ENCODE measurements at places on chromosomes 11 and 22.

DNA sequence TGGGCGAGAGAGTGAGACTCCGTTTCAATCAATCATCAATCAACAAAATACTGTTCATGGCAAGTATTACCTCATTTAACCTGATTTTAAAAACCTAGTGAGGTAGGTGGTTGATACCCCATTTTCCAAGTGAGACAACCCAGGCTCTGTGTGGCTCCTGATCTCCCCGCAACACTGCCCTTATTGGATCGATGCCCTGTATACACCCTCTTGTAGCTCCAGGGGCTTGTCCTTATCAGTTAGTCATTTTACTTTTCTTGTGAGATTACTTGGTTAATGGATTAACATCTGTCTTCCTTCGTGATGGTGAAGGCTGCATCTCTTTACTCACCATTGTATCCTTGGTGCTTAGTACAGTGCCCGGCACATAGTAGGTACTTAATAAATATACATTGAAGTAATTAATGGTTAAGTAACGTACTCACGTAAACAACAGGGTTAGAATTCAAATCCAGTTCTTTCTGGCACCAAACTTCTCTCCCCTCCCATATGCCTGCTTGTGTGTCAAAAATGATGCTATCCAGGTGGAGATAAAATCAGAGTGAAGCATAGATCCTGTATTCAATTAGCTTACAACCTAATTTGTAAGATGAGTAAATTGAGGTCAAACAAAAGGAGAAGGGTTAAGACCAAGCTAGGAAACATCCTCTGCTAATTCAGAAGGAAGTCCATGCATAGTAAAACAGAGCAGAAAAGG lies 1.8 kb upstream of the PRG2 start:
- no peak for DNase-seq

GRCh38 chr11:34522188-34522587 lies 8.6 kb upstream of the ELF5 start:
- no peak for DNase-seq

DNA sequence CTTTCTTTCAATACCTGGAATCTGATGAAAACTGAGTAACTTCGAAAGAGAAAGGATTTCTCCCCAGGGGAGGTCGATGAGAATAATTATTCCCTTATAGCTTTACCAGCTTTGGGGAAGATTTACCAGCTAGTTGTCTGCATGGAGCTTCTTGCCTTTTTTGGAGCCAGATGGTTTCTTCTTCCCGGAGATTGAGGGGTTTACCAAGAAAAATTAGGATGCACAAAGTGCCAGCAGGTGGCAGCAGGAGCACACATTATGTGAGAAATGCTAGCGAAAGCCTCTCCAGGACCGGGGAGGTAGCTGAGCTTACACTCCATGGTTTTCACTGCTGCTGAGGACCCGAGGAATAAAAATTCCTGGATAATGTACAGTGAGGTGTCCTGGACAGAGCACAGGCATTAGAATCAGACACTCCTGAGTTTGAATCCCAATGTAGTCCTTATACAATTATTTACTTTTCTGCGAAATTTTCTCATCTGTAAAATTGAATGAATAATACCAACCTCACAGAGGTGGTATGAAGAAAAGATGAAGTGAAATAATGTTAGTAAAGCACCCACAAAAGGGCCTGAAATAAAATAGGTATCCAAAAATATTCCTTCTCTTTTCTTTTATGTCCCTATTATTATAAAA lies 46.0 kb upstream of the PARVA start:
- peak; percentile 53 for DNase-seq

DNA sequence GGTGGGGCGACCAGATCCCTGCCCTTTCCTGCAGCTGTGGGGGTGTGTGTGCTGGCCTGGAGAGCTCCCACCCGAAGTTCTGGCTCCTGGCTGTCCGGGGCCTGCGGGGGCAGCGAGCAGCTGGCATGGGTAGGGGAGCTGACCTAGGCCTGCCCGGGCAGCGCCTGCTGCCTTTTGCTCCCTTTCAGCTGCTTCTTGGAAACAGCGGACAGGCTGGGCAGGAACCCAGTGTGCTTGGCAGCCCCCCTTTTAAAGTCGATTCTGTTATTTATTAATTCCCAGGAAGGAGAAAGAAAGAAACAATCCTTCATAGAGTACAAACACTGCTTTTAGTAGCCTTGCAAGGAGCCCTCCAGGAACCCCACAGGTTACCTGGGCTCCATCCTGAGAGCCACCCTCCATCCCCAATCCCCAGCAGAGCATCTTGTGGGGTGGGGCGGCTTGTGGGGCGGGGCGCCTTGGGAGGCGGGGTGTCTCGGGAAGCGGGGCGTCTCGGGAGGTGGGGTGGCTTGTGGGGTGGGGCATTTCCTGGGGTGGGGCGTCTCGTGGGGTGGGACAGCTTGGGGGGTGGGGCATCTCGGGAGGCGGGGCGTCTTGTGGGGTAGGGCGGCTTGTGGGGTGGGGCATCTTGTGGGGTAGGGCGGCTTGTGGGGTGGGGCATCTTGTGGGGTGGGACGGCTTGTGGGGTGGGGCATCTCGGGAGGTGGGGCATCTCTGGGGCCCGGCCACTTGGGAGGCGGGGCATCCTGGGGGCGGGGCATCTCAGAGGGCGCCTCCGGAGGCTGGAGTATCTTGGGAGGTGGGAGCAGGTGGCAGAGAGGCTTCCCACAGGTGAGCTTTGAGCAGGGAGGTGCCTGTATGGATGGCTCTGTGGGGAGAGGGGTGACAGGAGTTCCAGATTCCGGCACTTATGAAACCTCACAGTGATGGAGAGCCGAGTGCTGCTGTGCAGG lies 7.0 kb downstream of the CD81 start:
- DNase-seq: no peak

GRCh38 chr11:61616434-61616833 lies 35.6 kb upstream of the SYT7 start:
- no peak for DNase-seq

- no peak for DNase-seq
Measured at GRCh38 chr11:100719362-100719761, 32.3 kb downstream of the ARHGAP42 start.

GRCh38 chr11:7413961-7414915 lies 71.1 kb upstream of the OLFML1 start:
- no peak for DNase-seq
